Ascending aorta (tissue), 2 donors: ENCODE measurements at places on chromosomes 5 and 9.

DNA sequence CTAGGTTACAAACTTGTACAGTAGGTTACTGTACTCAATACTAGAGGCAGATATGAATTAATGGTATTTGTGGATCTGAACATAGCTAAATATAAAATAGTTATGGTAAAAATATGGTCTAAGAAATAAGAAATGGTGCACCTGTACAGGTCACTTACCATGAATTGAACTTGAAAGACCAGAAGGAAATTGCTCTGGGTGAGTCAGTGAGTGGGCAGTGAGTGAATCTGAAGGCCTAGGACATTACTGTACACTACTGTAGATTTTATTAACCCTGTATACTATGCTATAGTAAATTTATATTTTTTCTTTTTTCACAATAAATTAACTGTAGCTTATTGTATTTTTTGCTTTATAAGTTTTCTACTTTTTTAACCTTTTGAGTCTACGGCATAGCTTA, 1020.4 kb downstream of the CDH18 start:
- H3K36me3 ChIP-seq, result no peaks in the 10 kb centered on the region
- no peaks in the 10 kb centered on the region for H3K4me1 ChIP-seq
- no peaks in the 10 kb centered on the region for H3K27me3 ChIP-seq
- no peak for DNase-seq
- H3K27ac ChIP-seq, result no peak overlapping the region

DNA sequence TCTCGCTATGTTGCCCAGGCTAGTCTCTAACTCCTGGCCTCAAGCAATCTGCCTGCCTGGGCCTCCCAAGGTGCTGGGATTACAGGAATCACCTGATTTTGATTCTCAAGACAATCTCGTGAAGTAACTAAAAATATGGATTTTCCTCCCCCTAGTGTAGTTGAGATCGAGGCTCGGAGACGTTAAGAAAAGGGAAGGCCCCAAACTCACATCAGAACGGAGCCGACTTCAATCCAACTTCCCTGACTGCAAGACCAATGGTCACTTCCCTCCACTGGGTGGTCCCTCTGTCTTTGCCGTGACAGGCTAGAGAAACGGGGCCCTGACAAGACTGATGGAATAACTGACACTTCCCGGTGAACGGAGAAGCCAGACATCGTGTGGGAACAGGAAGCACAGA, 28.3 kb downstream of the BARHL1 start:
- no peak overlapping the region for H3K27ac ChIP-seq
- DNase-seq, result no peak
- peaks cover 85% of the 10 kb centered on the region for H3K36me3 ChIP-seq
- H3K27me3 ChIP-seq, result no peaks in the 10 kb centered on the region
- H3K4me1 ChIP-seq, result no peaks in the 10 kb centered on the region

- no peak overlapping the region for H3K4me3 ChIP-seq
- H3K4me1 ChIP-seq, result no peaks in the 10 kb centered on the region
- DNase-seq, result no peak
- H3K36me3 ChIP-seq, result no peaks in the 10 kb centered on the region
These were observed 33.5 kb upstream of the LRRC14B start for GRCh38 chr5:157801-158200.

- no peak overlapping the region for H3K4me3 ChIP-seq
- no peak overlapping the region for H3K27ac ChIP-seq
- H3K36me3 ChIP-seq, result no peaks in the 10 kb centered on the region
- no peak for DNase-seq
These were observed 433.2 kb upstream of the NMUR2 start for GRCh38 chr5:152838241-152838786.
